ENCODE measurements at places on chromosomes 16 and 17. TPM values are rescaled to one million over a fixed set of nuclear protein-coding genes. Genes with fewer than 3 reads are reported as not detected.

- no peak for DNase-seq
These were observed 265.3 kb upstream of the HSBP1 start for GRCh38 chr16:83542491-83542890.

DNA sequence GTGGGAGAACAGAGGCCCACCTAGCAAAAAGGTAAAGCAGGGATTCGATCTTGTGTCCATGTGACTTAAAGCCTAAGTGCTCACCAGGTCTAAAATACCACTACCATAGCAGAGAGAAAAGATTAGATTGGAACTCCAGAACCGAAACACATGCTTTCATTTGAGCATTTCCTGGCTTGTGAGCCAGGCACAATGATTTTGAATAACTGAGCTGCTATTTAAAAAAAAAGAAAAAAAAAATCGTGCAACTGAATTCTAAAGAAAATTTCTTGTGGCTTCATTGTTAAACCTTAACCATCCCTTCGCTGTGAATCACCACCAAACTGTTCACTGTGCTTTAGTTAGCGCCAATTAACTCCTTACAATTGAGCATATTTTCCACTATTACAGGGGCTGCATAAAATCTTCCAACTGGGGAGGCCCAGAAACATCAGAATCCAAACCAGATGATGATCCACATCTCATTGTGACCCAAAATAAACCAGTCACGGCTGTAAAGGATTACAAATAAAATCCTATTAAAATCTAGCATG lies 366.4 kb upstream of the ERCC4 start:
- DNase-seq: no peak

- no peak for DNase-seq
These were observed 93.9 kb upstream of the CDH8 start for GRCh38 chr16:62130101-62130500.

CLEC18B gene
- 0.57 TPM for total RNA-seq

Measured in Peyer's patch (tissue), 4 donors.